ENCODE measurements at places on chromosomes 12 and 14.

GRCh38 chr12:7021956-7022355 is 3.7 kb upstream of the LPCAT3 start:
- no peak for DNase-seq
- no peak overlapping the region for H3K27ac ChIP-seq
- peaks cover 13% of the 10 kb centered on the region for H3K4me1 ChIP-seq
- no peaks in the 10 kb centered on the region for H3K27me3 ChIP-seq
- H3K36me3 ChIP-seq: no peaks in the 10 kb centered on the region
- H3K4me3 ChIP-seq: no peak overlapping the region

DNA sequence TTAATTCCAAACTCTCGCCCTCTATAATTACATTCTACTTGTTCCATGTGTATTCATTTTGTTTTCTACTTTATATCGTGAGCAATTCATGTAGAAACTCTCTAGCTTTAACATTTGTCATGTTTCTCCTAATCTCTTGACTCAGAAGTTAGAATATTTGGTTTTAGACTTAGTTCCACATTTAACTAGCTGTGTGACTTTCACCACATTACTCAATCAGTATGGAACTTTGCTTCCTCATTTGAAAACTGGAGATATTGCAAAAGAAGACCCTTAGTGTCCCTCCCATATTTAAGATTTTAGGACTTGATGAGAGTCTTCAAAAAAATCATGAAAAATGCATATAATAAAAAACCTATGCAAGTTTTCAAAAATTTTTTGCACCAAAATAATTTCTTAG is 447.5 kb downstream of the GXYLT1 start:
- no peak overlapping the region for H3K4me3 ChIP-seq
- no peak overlapping the region for H3K27ac ChIP-seq
- H3K4me1 ChIP-seq: no peaks in the 10 kb centered on the region

DNA sequence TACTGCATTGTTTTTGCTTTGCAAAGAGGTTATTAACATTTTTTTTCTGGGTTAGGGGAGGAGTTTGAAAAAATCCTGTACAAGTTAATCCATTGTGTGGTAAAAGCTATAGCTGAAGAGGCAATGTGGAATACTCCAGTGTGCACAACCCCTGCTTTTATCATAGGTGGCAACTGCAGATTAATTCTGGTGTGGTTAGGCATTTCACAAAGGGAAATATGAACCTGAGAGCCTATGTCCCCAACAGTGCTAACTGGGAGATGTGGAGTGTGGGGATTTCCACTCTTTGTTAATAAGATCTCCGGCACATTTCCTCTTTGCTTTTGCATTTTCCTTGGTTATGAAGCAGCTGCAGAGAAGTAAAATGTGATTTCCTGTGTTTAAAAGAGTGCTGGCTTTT is 33.6 kb downstream of the PRORP start:
- H3K27me3 ChIP-seq: no peaks in the 10 kb centered on the region
- DNase-seq: no peak
- no peaks in the 10 kb centered on the region for H3K36me3 ChIP-seq
- no peak overlapping the region for H3K27ac ChIP-seq
- no peak overlapping the region for H3K4me3 ChIP-seq

DNA sequence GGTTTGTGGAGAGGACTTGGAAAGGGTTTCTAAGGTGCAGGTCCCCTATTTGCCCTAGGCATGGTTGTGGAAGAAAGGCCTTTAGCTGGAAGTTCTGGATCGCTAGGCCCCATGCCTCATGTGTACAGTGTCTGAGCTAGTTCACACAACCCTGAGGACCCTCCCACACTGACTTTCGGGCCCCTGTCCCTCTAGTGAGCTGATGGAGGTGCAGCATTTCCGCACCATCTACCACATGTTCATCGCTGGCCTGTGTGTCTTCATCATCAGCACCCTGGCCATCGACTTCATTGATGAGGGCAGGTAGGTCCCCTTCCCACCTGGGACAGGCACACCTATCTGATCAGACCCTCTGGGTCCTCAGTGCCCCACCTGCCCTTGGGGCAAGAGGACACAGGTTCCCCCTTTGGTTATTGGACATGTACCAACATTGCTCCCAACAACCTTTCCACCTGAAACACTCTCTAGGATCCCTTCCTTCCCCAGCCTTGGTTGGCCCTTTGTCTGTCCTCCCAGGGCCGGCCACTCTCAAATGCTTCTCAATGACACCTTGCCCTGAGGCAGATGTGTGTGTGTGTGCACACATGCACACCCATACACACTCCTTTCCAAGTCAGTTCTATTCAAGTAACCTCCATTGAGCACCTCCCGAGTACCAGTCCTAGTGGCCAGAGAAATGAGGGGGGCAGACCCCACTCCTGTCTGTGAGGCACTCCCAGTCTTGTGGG is 2.6 kb downstream of the SOAT2 start:
- H3K4me3 ChIP-seq: no peak overlapping the region
- no peaks in the 10 kb centered on the region for H3K27me3 ChIP-seq
- DNase-seq: no peak
- H3K36me3 ChIP-seq: peaks cover 15% of the 10 kb centered on the region
- H3K27ac ChIP-seq: no peak overlapping the region
- H3K4me1 ChIP-seq: peaks cover 22% of the 10 kb centered on the region

GRCh38 chr12:124440031-124440626 is 127.3 kb downstream of the NCOR2 start:
- no peak overlapping the region for H3K4me3 ChIP-seq
- DNase-seq: no peak
- peak overlapping the region; percentile 48 for H3K27ac ChIP-seq

DNA sequence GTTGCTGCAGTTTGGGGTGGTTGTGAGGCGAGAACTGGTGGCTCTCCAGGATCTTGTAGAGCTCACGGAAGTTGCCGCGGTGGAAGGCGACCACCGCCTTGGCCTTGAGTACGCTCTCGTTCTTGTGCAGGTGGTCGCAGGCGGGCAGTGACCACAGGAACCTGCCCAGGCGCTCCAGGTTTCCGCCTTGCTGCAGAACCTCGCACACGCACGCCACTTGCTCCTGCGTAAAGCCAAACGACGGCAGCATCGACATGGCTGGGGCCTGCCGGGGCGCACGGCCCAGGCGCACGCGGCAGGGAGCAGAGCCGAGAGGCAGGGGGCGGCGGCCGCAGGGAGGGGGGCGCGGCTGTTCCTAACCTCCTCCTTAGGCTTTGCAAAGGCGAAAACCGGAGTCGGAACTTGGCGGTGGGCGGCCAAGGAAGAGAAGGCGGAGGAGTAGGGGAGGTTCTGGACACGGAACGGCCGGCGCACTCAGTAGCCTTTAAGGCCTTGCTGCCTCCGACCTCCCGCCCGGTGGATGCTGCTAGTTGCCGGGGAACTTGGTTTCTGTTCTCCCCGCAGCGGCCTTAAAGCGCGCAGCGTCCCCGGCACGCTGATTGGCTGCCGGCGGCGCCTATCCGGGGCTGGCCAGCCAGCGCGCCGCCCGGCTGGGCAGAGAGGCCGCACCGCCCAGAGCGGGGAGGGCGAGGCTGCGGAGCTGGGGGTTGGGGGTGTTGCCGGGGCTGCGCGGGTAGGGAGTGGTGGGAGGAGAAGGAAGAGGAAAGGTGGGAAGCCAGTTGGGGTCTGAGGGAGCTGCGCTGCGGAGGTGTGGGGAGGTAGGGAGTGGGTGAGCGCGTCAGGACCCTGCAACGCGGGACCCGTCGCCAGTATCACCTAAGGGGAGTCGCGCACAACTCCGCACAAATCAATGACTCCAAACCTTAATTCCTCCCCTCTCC is at the start of gene SIX1:
Gene SIX1 (minus strand): TSS at position 544 of the 941 bp plus-strand sequence. CDS start 288 bp downstream, at position 256.
- H3K4me3 ChIP-seq: peak within 1 kb of the TSS; percentile 56
- peaks cover 96% of the 10 kb centered on the region for H3K27me3 ChIP-seq
- H3K4me1 ChIP-seq: peaks cover 60% of the 10 kb centered on the region
- no peak for DNase-seq

- peaks cover 11% of the 10 kb centered on the region for H3K4me1 ChIP-seq
- no peak overlapping the region for H3K4me3 ChIP-seq
- no peaks in the 10 kb centered on the region for H3K36me3 ChIP-seq
- no peak for DNase-seq
- no peak overlapping the region for H3K27ac ChIP-seq
- H3K27me3 ChIP-seq: no peaks in the 10 kb centered on the region
Observed at GRCh38 chr12:58225203-58225877, 284.0 kb downstream of the ATP23 start.

- no peaks in the 10 kb centered on the region for H3K36me3 ChIP-seq
- H3K27ac ChIP-seq: no peak overlapping the region
- no peak for DNase-seq
- H3K4me3 ChIP-seq: no peak overlapping the region
- peaks cover 6% of the 10 kb centered on the region for H3K4me1 ChIP-seq
- no peaks in the 10 kb centered on the region for H3K27me3 ChIP-seq
Observed at GRCh38 chr14:38743966-38744584, 359.0 kb downstream of the SEC23A start.

GRCh38 chr14:96929950-96930349 is 132.8 kb downstream of the VRK1 start:
- H3K27me3 ChIP-seq: no peaks in the 10 kb centered on the region
- no peak overlapping the region for H3K4me3 ChIP-seq
- no peak overlapping the region for H3K27ac ChIP-seq

All from esophagus muscularis mucosa (tissue), 4 donors.